ENCODE measurements at places on chromosomes 4 and X.

DNA sequence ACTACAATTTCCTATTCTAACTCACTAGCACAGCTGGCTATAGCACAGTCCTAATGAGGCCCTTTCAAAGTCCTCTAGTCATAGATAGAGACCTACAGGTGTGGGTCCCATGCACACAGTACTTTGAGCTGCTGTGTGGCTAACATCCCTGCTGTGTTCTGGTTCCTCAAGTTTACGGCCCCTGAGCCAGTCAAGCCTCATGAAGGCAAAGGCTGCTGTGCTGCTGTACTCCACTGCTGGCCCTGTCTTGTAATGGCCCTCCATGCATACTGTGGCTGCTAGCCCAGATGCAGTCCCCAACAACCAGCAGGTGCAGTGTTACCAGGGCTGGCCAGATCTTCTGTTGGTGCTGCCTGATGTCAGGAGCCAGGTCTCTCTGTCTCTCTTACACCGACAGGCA lies 23.4 kb upstream of the ENPEP start:
- DNase-seq: no peak

DNA sequence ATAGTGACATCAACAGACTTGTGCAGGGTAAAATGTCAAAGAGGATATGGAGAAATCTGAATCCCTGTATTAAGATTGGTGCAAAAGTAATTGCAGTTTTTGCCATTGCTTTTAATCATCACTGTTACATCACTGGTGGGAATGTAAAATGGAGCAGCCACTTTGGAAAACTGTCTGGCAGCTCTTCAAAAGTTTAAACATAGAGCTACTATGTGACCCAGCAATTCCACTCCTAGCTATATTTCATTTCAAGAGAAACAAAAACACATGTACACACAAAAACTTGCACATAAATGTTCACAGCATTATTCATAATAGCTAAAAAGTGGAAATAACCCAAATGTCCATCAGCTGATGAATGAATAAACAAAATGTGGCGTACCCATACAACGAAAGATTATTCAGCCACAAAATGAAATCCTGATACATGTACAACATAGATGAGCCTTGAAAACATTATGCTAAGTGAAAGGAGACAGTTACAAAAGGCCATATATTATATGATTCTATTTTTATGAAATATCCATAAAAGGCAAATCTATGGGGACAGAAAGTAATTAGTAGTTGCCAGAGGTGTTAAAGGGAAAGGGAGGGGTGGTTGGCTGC lies 106.4 kb downstream of the AMELX start:
- DNase-seq: no peak

DNA sequence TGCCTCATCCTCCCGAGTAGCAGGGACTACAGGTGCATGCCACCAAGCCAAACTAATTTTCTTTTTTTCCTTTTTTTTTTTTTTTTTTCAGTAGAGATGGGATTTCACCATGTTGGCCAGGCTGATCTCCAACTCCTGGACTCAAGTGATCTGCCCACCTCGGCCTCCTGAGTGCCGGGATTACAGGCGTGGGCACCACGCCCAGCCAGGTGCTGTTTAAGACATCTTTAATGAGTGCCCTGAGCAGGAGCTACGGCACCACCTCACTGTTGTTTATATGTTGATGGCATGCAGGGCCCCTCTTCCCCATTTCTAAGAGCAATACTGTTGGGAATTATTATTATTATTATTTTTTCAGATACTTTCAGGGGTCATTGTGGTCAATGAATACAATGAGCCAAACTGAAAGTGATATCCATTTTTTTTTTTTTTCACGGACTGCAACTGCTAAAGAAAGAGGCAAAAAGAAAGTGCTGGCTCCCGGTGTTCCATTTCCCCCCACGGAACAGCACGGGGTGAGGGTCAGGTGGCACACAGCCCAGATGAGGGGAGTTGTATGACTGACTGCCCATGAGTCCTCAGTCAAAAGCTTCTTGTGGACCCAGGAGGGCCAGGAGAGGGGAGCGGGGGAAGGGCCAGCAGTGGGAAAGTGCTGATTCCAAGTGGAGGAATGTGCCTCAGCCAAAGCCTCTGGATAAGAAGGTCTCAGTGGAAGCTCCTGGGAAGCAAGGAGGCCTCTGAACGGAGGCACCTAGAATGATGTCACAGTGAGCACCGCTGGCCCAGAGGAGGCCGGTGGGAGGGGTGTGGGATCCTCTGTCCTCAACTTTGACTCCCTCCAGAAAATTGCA lies 101.8 kb upstream of the HPF1 start:
- no peak for DNase-seq

DNA sequence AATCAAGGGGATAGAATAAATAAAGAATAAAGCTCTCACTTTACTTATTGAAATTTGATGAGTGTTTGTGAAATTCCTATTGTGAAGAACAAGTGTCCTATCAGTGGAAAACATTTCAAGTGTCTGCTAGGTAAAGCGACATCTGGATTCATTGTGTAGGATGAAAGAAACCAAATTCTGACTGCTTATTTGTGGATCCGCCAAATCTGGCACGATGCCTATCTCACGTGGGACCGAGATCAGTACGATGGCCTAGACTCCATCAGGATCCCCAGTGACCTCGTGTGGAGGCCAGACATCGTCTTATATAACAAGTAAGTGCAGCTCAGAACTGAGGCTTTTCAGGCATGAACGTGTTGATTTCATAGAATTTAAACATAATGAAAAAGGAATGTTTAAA lies 1.9 kb downstream of the CHRNA9 start:
- no peak for DNase-seq

GRCh38 chrX:37350034-37350365 lies 836 bp downstream of the PRRG1 start:
- no peak for DNase-seq

DNA sequence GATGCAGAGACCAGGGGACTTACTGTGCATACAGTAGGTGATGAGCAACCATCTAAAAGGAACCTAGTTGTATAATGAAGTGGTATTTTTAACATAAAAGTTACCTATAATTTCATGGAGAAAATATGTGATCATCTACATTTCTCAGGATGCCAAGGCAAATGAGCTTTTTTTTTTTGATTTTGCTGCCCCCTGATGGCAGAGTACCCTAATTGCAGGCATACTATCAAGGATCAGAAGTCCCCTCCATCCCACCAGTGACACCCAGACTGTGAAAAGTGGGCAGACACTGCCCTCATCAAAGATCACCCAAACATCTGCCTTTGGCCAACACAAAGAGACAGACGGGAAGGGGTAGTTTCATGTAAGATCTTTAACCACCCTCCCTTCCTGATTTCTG lies 9.6 kb upstream of the ABLIM2 start:
- no peak for DNase-seq

GRCh38 chr4:168622600-168622999 lies 125.7 kb downstream of the PALLD start:
- DNase-seq: no peak

DNA sequence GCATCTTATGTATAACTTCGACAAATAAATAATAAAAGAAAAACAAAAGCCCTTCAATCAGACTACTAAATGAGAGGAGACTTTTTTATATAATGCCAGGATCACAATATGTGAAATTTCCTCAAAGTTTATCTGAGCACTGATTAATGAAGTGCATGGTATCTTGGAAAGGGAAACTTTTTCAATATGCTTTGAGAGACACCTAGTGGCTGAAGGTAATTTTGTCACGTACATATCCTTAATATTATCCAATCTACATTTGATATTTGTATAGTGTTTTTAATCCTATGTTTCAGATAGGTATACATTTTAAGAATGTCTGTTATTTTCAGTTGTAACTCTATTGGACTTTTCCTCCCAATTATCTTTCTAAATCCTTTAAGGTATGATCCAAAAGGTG lies 146.8 kb downstream of the KLHL4 start:
- DNase-seq: peak; percentile 62

DNA sequence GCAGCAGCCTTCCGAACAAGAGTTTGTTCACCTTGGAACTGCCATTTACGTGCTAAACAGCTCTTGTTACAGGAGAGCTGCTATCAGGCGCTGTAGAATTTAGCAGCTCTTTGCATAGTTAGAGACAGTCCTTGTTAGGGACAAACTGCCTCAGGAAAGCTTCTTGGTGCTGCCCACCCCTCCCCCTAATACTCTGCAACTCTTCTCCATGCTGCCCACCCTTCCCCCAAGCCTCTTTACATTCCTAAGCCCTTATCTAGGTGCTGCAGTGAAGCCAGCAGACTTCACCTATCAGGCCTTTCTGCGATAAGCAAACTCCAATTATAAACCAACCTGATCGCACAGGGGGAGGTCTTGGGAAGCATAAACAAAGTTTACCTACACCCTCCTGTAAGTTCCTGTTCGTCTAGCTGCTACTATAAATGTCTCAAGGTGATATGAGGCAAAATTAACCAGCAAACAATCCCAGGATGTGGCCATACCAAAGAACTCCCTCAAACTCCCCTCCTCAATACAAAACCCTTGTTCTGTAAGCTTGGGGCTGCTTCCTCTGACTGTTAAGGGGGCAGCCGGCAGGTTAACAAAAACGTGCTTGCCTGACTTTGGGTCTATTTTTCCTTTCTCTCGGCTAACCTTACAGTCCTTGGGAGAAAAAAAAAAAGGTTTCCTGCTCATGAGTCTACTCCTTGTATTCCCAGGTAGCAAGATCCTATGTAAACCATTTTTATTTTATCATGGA lies 74.0 kb upstream of the GC start:
- no peak for DNase-seq

- DNase-seq: no peak
These were observed 101.0 kb downstream of the HMX1 start for GRCh38 chr4:8770518-8771257.

GRCh38 chr4:185357733-185358440 lies 37.8 kb downstream of the LRP2BP start:
- no peak for DNase-seq

- DNase-seq: no peak
These were observed 34.7 kb upstream of the CYP2U1 start for GRCh38 chr4:107896646-107897045.

GRCh38 chrX:155666741-155667140 lies 54.0 kb upstream of the TMLHE start:
- DNase-seq: no peak

- DNase-seq: no peak
These were observed 136.3 kb downstream of the TMEM144 start for GRCh38 chr4:158346576-158346975.

GRCh38 chr4:1283711-1284110 lies 6.0 kb upstream of the MAEA start:
- DNase-seq: no peak

GRCh38 chr4:5469861-5470260 lies 238.5 kb downstream of the EVC2 start:
- DNase-seq: no peak

GRCh38 chr4:178752954-178753525 lies 1310.8 kb upstream of the AGA start:
- no peak for DNase-seq

- peak; percentile 41 for DNase-seq
These were observed 71.0 kb downstream of the USP46 start for GRCh38 chr4:52588097-52588496.

DNA sequence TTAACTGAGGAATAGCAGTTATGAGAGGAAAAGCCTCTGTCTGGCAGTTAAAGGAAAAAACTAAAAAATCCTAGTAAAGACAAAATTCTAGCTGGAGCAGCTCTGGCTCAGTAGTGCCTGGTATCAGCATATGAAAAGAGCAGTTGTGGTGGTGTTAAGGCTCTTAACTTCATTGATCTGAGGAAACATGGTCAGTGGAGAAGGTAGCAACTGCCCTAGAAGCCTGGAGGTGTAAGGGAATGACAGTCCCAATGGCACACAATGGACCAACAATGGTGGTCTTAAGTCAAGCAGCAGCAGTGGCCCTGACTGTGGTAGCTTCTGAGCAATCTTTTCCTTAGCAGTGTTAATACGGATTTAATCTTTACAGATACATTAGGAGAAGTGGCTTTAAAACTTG lies 189.6 kb upstream of the POF1B start:
- DNase-seq: no peak
